ENCODE measurements at places on chromosomes 6 and 20.
A peak's percentile ranks its signal among the peaks of the same experiment; 100 is the strongest.

DNA sequence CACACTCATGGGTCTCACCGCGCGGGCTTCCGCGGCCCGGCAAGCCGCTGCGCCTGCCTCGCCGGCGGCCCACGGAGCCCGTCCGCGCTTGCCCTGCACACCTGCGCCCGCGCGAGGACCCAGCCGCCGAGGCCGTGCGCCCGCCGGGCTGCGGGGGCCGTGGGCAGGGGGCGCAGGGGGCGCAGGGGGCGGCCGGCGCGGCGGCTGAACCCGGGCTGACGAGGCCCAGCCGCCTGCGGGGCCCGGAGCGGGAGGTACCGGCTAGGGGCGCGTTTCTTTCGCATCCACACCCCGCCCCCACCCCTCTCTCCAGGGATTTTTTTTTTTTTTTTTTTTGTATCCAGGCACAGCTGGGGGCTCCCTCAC lies 43.8 kb upstream of the OSTM1 start:
- DNase-seq: no peak

DNA sequence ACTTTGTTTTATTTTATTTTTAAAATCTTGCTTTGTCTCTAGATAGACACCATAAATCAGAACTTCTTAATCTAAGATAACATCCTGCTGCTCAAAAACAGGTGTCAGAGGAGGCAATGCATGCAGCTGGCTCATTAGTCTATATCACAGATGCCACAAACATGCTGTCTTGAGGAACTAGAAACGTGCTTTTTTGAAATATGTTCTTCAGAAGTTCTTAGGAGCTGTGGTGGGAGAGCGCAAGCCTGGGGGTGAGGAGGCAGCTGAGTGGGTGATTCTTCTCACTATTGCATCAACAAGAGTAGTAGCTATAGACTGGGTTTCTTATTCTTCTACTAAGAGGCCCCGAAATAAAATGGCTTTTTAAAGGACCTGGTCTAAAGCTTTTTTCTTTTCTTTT lies 23.4 kb downstream of the IL22RA2 start:
- no peak for DNase-seq

- no peak for DNase-seq
Observed at GRCh38 chr6:147712841-147713240, 204.4 kb downstream of the SAMD5 start.

DNA sequence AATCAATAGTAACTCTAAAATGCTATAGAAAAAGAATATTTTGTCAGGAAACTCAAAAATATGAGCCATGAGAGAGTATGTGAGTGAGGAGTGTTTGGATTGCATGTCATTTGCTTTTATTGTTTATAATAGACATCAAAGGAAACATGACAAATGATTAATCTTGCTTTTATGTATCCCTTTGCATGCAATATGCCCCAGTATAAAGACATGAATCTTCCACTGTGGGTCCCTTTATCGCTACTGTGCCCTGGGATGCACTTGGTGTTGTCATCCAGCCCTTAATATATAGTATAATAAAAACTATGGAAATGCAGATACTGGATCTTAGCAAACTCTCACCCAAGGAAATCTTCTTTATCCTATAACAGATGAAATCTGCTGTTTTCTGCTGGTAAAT lies 77.3 kb downstream of the LAMA4 start:
- DNase-seq: no peak

DNA sequence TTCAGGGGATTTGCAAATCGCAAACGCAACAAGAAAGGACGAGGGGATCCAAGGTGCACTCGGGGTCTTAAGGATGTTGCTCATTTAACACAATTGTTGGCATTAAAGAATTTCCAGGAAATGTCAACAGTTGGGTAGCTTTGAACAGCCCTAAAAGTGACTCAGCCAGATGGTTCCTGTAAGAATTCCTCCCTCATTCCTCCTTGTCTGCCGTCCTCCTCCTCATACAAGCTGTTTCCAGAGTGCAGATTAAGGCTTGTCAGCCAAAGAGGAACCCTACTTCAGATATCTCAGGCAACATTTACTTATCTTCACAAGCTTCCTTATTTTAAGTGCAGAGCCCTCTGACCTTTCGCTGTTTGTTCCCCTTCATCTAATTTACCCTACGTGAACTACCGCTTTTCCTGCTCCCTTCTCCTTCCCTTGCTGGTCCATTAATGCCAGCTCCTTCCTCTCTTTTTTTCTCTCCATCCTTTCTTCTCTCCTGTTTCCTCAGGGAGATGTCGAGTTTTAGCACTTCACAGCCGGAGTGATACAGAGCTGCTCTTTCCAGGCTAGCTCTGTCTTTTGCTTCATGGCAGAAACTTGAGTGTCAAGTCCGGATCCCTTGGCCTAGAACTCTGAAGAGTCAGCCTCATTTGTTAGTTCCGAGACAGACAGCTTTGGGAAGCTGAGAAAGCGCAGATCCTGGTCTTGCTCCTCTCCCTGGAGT lies 26.1 kb upstream of the TBC1D7 start:
- DNase-seq: no peak

- DNase-seq: no peak
Observed at GRCh38 chr6:12785301-12785700, 68.7 kb downstream of the PHACTR1 start.

GRCh38 chr6:168027521-168027920 lies 30.1 kb downstream of the KIF25 start:
- no peak for DNase-seq

DNA sequence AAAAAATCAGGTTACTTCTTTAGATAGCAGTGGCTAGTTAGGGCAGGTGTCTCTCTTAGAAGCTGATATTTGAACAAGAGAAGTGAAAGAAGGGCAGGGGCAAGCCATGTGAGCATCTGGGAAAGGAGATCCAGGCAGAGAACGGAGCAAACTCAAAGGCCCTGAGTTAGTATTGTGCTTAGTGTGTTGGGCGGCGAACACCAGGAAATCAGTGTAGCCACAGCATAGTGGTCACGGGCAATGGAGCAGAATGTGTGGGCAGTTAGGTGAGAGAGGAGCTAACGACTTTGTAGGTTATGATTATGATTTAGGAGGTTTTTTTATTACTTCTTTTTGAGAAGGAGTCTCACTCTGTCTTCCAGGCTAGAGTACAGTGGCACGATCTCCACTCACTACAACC lies 229.3 kb downstream of the TMEM242 start:
- DNase-seq: no peak

- no peak for DNase-seq
Observed at GRCh38 chr20:45032276-45032675, 66.0 kb downstream of the STK4 start.

GRCh38 chr6:40474937-40475336 lies 112.2 kb downstream of the LRFN2 start:
- no peak for DNase-seq

- no peak for DNase-seq
Observed at GRCh38 chr20:40855269-40855668, 166.2 kb upstream of the MAFB start.

GRCh38 chr20:52847029-52847660 lies 125.0 kb upstream of the TSHZ2 start:
- no peak for DNase-seq

DNA sequence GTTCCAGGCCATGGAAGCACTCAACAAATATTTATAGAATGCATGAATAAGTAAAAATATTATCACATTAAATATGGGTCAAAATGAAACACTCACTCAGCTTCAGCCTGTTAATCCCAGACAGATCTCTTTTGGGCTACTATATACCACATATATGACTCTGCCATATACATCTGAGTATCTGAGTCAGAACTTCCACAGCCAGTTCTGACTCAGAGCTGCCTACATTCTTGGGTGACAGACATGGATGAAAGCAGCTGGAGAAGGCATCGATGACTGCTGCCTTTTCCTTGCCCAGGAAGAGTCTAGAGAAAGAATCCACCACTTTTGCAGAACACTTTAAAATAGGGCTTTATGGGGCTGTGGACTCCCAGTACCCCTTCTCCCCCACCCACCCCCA lies 11.5 kb upstream of the PDYN start:
- DNase-seq: peak; percentile 21

DNA sequence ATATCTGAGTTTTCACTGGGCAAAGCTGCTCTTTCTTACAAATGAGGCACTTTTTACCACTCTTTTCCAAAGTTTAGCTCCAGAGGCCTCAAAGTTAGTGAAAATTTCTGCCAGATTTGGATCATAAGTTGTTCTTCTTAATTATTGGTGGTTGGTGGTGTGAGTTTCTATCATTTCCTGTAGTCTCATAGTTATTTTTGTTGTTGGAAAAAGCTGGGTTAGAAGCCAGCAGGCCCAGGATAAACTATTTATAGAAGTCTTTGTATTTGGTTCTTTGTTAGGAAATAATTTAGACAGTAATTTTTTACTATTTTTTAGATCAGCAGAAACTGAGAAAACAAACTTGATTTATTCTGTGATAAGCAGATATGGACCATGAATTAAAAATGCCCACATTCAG lies 10.6 kb downstream of the PFDN4 start:
- no peak for DNase-seq

- DNase-seq: no peak
Observed at GRCh38 chr6:42715871-42716270, 6.5 kb downstream of the PRPH2 start.

DNA sequence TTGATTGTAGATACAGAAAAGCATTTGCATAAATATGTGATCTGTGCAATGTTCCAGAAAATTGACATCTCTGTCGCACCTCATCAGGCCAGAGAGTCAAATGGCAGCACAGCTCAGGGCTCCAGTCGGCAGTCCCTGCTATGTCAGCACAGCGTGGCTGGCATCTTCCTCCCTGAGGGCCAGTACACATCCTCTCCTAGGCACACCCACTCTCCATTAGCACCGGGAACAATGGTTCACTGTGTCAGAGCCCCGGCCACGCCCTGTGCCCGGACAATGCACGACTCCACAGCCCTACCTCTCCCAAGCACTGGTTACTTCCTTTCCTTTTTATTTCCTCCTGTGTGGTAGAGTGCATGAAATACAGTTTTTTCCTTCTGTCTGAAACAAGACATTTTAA lies 114.9 kb downstream of the FOXC1 start:
- DNase-seq: no peak

GRCh38 chr6:137104926-137105325 lies 60.2 kb upstream of the IL20RA start:
- DNase-seq: no peak

GRCh38 chr20:56368351-56369134 lies 9.8 kb downstream of the FAM210B start:
- no peak for DNase-seq

GRCh38 chr6:43328528-43328927 lies 19.9 kb upstream of the CRIP3 start:
- no peak for DNase-seq

- DNase-seq: no peak
Observed at GRCh38 chr20:10708351-10709185, 34.8 kb upstream of the JAG1 start.

DNA sequence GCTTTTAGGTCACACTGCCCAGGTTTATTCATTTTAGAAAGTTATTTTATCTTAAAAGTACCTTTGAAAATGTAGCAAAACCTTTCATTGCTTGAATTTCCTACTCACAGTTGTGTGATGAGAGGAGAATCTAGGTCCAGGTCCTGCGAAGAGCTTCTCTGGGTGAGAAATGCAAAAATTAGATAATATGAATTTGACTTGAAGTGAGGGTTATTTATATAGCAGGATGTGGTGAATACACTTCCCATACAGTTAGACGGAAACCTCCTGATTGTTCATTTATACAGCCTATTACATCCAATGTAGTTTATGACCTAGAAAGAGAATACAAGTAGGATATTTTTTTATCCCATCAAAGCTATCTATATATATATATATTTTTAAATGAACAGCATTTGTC lies 30.5 kb downstream of the CDKAL1 start:
- DNase-seq: no peak

GRCh38 chr6:2542858-2543218 lies 207.9 kb downstream of the MYLK4 start:
- no peak for DNase-seq

- DNase-seq: peak; percentile 16
Observed at GRCh38 chr6:25788305-25788922, 33.9 kb downstream of the SLC17A4 start.

GRCh38 chr6:16206595-16207037 lies 31.8 kb upstream of the GMPR start:
- peak; percentile 15 for DNase-seq

GRCh38 chr6:141056945-141057625 lies 1075.6 kb upstream of the GJE1 start:
- DNase-seq: no peak

- DNase-seq: no peak
Observed at GRCh38 chr6:99492092-99492491, 23.1 kb downstream of the USP45 start.

- no peak for DNase-seq
Observed at GRCh38 chr20:689348-689747, 13.7 kb upstream of the SCRT2 start.

DNA sequence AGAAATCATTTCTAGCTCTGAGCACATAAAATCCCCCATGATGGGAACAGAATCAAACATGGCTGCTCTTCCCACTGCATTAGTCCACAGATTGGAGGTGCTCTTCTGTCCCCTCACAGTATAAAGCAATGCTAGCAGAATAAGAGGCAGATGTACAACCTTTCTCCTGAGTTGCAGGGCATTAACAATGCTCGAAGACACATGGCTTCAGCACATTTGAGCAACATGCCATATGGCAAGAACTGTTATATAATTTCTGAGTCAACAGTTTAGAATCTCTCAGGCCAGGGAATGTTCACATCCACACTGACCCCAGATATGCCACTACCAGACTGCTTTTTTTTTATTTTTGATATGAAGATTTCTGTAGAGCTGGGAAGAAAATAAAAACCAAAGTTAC lies 119.6 kb downstream of the KIF13A start:
- no peak for DNase-seq

DNA sequence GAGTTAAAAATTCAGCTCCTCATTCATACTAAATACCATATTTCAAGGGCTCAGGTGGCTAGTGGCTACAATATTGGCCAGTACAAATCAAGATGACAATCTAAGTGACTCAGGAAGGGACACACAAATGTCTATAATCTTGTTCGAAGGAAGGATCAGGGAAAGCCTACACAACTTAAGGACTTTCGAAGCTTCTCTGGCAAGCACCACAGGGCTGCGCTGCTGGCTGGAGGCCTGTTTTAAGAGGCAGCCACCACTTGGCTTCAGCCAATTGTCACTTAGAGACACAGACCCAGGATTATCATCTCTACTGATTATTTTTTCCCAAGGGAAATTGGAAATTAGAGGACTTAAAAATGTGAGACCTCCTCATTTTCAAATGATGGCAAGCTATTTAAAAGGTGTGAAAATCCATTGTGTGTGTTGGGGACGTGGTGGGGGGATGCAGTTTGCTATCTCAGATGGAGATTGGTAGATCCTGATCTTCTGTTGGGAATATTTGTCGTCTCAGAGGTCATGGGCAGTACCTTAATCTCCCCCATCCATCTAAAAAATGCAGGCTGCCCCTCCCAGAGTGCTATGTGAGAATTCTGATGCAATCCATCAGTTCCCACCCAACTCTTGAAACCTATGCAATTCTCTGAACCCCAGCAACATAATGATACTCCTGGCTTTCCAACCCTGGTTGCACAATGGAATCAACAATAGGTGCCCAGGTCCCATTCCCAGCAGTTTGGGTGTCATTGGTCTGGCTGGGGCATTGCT lies 11.3 kb downstream of the ARHGAP40 start:
- no peak for DNase-seq

DNA sequence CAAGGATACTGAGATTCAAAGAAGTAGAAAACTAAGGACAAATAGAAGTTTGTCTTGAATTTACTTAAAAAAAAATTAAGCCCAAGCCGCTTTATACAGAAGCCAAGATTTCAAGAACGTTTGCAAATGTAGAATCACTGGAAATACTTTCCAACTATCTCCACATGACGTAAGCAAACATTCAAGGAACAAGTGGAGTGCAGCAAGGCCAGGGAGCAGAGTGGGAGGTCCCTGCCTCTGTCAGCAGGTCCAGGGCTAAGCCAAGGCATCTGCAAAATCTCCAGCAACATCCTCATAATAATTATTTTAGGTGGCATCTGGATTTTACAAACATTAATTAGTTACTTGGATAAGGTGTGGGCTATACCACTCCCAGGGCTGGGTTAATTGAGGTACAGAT lies 60.1 kb upstream of the AKIRIN2 start:
- DNase-seq: no peak

Measured in activated T-cell treated with anti-CD3 and anti-CD28 coated beads for 48 hours (primary cell).